ENCODE measurements at places on chromosomes 12 and 14. TPM values are rescaled to one million over a fixed set of nuclear protein-coding genes. Genes with fewer than 3 reads are reported as not detected.

The PRB2 gene
- not detected for total RNA-seq

GRCh38 chr12:71029302-71029701, 108.8 kb upstream of the PTPRR start:
- no peaks in the 10 kb centered on the region for H3K27me3 ChIP-seq
- no peak overlapping the region for H3K4me3 ChIP-seq

DNA sequence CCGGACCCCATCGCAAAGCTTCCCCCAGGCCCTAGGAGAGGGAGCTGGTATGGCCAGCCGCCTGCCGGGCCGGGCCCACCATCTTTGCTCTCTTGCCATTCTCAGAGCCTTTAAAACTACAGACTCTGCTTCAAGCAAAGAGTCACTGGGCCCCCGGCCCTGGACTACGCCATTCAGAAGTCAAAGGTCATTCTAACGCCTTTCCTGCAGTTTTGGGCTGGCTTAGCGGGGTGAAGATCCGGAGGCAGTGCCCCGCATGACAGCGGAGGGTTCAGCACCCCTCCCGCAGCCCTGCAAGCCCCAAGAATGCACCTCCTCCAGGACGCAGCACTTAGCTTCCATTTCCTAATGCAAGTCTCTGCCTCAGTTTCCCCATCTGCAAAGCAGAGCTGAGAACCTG, 38.3 kb upstream of the MEG3 start:
- H3K4me1 ChIP-seq: no peaks in the 10 kb centered on the region
- no peak overlapping the region for H3K4me3 ChIP-seq
- DNase-seq: no peak
- H3K27ac ChIP-seq: no peak overlapping the region

GRCh38 chr14:65422088-65422834, 9.7 kb downstream of the FUT8 start:
- no peak overlapping the region for H3K27ac ChIP-seq
- no peaks in the 10 kb centered on the region for H3K36me3 ChIP-seq
- H3K4me1 ChIP-seq: peaks cover 24% of the 10 kb centered on the region
- DNase-seq: no peak
- H3K27me3 ChIP-seq: no peaks in the 10 kb centered on the region

DNA sequence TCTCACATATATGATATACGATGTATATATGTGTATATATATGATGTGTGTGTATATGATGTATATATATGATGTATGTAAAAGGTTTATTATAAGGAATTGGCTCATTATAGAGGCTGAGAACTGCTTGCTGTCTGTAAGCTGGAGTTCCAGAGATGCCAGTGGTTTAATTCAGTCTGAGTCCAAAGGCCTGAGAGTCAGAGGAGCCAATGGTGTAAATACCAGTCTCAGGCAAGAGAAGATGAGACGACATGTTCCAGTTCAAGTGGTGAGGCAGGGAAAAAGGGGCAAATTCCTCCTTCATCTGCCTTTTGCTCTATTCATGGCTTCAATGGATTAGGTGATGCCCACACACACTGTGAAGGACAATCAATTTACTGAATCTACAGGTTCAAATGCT, 17.1 kb upstream of the STYK1 start:
- H3K36me3 ChIP-seq: peaks cover 9% of the 10 kb centered on the region
- H3K27me3 ChIP-seq: no peaks in the 10 kb centered on the region
